NCI-H510A (cell line): ENCODE measurements at places on chromosomes 3 and 15.

- DNase-seq: no peak
These were observed 27.9 kb upstream of the GP9 start for GRCh38 chr3:129032716-129033115.

- DNase-seq: no peak
These were observed 83.8 kb upstream of the FNDC3B start for GRCh38 chr3:171955598-171955997.

DNA sequence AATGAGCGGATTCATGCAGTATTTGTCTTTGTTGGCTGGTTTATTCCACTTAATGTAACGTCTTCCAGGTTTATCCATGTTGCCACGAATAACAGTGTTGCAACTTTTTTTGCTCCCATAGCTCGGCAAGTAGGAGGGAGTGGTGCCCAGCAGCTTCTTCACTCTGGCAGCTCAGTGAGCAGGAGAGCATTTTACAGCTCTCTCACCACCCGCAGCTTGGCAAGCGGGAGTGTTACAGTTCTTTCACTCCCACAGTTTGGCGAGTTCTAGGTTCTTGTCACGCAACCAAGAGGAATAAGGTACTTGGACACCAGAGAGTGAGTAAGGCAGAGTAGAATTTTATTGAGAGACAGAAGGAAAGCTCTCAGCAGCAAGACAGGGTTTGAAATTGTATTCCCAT is 935.2 kb downstream of the TBL1XR1 start:
- DNase-seq: no peak

- DNase-seq: no peak
These were observed 97.9 kb upstream of the MEX3B start for GRCh38 chr15:82143390-82144385.

GRCh38 chr3:111837112-111837511 is 22.0 kb upstream of the PHLDB2 start:
- DNase-seq: no peak

DNA sequence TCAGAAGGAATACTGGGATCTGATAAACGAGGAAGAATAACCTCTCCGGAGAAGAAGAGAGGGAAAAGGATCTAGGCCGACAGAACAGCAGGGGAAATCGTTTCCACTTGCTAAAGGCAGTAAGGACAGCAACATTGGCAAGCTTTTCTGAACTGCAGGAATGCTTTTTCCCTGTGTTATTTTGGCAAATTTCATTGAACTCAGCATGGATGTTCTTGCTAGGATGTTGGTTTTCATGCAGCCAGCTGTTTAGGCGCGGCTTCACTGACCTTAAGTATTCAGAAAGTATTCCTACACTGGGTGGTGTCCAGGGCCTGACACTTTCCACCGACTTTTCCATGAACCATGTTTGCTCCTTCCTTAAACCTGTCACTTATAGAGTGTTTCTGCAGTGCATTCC is 489.7 kb downstream of the CNTN3 start:
- DNase-seq: no peak

DNA sequence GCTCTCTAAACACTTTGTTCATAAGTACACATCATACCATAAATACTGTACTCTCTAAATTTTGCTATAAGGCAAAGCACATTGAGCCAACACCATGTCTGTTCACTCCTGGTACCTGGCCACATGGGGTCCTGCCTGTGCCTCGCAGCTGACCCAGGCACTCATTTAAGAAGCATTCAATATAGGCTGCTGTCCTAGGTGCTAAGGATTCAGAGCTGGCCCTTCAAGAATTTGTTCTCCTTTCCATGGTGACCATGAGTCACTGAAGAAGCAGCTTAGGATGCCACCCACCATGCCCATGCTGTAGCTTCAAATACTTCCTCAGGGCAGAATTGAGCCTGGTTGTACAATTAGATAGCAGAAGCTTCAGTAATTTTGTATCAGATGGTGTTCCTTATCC is 119.2 kb upstream of the ZBED2 start:
- no peak for DNase-seq
